Fibroblast of gingiva (primary cell): ENCODE measurements at places on chromosomes 5 and 9.
A peak's percentile ranks its signal among the peaks of the same experiment; 100 is the strongest.

- DNase-seq: peak; percentile 37
Measured at GRCh38 chr9:136728548-136729123, 14.1 kb downstream of the LCN10 start.

GRCh38 chr5:74169701-74170100, 470.8 kb downstream of the ENC1 start:
- no peak for DNase-seq

DNA sequence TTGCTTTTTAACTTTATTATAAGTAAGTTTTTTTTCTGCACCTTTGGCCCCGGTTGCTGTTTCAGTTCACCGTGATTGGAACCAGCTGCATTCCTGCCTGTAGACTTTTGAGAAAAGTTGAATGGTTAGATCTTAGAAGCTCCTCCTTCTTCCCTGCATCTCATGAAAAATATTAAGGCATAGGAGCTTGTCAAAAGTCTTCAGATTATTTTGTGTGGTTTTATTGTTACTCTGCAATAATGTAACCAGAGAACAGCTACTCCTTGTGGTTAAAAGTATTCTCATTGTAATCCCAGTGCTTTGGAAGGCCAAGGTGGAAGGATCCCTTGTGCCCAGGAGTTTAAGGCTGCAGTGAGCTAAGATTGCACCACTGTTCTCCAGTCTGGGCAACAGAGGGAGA, 3.3 kb upstream of the SLC2A8 start:
- DNase-seq: peak; percentile 26

- no peak for DNase-seq
Measured at GRCh38 chr9:77210116-77210515, 32.8 kb downstream of the VPS13A start.

DNA sequence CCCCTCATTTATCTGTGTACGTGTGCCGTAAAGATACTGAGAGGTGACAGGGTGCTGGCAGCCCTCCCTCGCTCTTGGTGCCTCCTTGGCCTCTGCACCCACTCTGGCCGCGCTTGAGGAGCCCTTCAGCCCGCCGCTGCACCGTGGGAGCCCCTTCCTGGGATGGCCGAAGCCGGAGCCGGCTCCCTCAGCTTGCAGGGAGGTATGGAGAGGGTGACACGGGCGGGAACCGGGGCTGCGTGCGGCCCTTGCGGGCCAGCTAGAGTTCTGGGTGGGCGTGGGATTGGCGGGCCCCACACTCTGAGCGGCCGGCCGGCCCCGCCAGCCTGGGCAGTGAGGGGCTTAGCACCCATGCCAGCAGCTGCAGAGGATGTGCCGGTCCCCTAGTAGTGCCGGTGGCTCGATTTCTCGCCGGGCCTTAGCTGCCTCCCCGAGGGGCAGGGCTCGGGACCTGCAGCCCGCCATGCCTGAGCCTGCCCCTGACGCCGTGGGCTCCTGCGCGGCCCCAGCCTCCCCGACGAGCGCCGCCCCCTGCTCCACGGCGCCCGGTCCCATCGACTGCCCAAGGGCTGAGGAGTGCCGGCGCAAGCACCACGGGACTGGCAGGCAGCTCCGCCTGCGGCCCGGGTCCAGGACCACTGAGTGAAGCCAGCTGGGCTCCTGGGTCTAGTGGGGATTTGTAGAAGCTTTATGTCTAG, 21.6 kb downstream of the NKX2-5 start:
- no peak for DNase-seq

DNA sequence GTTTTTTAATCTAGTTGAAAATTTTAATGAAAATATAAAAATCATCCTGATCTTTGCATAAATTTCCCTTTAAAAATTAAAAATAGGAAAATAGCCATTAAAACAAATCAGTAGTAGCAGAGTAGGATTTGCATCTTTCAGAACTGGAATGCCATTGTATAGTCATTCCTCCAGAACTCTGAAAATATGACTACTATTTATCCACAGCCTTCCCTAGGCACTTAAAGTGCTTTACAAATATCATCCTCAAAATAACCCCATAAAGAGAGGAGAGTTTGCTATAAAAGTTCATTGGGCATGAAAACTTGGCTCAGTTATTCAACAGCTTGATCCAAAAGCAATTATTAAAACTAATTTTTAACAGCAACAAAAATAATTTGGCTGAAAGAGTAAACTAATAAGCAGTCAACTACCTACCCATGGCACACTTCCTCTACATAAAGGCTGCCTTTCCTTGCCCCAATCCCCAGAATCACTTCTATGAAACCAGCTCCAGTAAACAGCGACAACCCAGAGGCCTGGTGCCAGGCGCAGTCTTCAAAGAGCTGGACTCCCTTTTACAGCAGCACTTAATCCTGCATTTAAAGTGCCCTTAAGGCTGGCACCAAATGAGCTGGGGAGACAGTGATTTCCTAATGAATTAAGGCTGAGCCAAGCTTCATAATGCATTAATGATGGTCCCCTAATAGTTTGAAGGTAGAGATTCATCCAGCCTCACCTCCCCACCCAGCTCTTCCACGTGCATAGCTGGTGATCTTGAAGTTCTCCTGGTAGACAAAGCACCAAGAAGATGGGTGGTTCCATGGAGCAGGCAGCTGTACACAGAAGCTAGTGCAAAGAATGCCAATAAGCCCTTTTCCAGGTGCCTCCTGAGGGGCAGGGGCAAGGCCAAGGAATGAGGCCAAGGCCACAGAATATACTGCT, 36.1 kb downstream of the LHFPL2 start:
- DNase-seq: no peak

DNA sequence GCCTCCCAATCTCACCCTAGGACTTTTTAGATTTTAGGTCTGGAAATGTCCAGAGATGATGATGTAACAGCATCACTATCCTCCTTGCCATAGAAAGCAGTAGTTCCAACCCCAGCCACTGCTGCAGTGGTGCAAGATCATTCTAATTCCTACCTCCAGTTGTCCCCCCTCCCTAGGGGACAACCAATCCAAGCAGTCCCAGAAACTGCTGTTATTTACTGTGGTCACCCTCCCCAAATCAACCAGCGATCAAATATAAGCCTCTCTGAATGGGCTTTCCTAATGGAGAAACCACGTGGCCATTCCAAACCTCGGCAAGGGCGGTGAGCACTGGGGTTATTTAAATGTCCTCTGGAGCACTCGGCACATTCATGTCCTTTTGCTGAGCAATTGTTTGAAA, 159.8 kb downstream of the SLF1 start:
- no peak for DNase-seq

DNA sequence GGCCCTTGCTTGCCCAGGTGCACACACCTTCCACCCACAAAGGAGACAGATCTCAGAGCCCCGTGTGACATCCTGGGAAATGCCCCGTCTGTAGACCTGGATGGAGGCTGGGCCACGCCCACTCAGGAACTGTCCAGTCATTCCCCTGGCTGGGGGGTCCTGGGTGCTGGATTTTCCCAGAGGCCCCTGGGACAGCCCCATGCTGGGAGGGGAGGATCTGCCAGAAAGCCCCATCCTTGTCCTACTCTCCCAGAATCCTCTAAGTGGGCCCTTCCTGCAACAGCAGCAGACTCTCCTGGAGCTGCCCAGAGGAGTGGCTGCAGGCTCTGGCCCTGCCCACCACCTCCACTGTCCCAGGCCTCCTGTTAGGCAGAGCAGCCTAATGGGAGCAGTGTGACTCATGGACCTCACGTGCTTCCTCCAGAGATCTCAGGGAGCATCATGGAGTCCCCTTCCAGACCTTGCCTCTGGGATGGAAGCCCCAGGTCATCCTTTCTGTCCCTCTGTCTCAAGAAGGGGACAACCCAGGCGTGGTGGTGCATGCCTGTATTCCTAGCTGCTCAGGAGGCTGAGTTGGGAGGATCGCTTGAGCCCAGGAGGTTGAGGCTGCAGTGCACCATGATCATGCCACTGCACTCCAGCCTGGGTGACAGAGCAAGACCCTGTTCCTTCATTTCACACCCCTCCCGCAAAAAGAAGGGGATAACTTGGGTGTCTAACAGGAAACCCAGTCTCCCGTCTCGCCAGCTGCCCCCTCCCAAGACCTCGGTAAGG, 51.7 kb downstream of the JADE2 start:
- peak; percentile 50 for DNase-seq

GRCh38 chr9:130632841-130633240, 31.6 kb upstream of the PRDM12 start:
- no peak for DNase-seq

- DNase-seq: no peak
Measured at GRCh38 chr5:14790911-14791310, 80.7 kb downstream of the ANKH start.

GRCh38 chr5:80659106-80659505, 4.3 kb upstream of the DHFR start:
- peak; percentile 57 for DNase-seq

GRCh38 chr9:32579706-32580331, 6.9 kb upstream of the NDUFB6 start:
- peak; percentile 33 for DNase-seq

GRCh38 chr9:22817181-22817580, 370.6 kb downstream of the DMRTA1 start:
- DNase-seq: no peak

DNA sequence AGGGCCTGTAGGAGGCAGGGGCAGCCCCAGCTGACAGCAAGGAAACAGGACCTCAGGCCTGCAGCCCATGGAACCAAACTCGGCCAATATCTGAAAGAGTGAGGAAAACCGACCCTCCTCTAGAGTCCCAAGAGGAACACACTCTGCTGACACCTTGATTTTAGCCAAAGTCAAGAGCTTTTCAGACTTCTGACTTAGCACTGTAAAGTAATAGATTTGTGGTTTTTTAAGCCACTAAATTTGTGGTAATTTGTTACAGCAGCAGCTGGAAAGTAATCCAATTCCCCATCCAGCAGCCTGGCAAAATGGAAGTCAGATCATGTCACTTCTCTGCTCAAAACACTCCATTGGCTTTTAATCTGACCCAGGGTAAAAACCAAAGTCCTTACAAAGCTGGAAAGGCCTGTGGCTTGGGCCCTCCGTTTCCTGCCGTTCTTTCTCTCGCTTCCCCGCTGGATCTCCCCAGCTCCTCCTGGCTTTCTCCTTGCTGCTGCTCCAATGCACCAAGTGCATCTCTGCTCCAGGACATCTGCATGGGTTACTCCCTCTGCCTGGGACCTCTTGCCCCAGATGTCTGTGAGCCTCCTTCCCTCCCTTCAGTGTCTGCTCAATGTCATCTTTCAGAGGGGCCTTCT, 79.0 kb downstream of the C5orf15 start:
- DNase-seq: no peak

DNA sequence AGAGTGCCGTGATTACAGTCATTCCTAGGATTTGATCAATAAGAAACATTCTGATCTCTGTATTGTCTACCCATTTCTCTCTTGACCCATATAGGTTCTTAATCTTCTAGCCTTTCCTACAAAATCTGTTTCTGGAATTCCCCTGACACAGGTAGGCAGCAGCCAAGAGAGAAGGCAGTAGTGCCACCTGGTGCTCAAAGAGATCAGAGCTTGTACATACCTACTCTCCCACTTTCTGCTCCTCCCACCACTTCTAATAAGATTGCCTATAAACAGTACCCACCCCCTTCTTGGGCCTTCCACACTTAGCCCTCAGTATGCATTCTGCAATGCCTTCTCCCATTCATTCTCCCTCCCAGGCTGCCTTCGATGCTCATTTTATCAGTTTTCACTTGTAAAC, 117.4 kb upstream of the RORB start:
- peak; percentile 10 for DNase-seq

- peak; percentile 69 for DNase-seq
Measured at GRCh38 chr9:87109851-87110250, 162.5 kb upstream of the GAS1 start.
